Mononuclear cell (primary cell): ENCODE measurements at places on chromosomes 3 and 15. TPM values are rescaled to one million over a fixed set of nuclear protein-coding genes. Genes with fewer than 3 reads are reported as not detected.

SEMA3F gene
- 0.42 TPM for total RNA-seq

TGM4 gene
- total RNA-seq = not detected

FAM3D gene
- total RNA-seq = not detected

COX5A gene
- 39.1 TPM for total RNA-seq

ARGFX gene
- not detected for total RNA-seq

GOLGA8J gene
- not detected for total RNA-seq

AHSG gene
- not detected for total RNA-seq
